ENCODE measurements at places on chromosomes 5 and 9.

GRCh38 chr5:125179612-125180011 lies 433.2 kb upstream of the ZNF608 start:
- no peak for DNase-seq

GRCh38 chr9:3240656-3241268 lies 285.0 kb downstream of the RFX3 start:
- DNase-seq: peak; percentile 55

DNA sequence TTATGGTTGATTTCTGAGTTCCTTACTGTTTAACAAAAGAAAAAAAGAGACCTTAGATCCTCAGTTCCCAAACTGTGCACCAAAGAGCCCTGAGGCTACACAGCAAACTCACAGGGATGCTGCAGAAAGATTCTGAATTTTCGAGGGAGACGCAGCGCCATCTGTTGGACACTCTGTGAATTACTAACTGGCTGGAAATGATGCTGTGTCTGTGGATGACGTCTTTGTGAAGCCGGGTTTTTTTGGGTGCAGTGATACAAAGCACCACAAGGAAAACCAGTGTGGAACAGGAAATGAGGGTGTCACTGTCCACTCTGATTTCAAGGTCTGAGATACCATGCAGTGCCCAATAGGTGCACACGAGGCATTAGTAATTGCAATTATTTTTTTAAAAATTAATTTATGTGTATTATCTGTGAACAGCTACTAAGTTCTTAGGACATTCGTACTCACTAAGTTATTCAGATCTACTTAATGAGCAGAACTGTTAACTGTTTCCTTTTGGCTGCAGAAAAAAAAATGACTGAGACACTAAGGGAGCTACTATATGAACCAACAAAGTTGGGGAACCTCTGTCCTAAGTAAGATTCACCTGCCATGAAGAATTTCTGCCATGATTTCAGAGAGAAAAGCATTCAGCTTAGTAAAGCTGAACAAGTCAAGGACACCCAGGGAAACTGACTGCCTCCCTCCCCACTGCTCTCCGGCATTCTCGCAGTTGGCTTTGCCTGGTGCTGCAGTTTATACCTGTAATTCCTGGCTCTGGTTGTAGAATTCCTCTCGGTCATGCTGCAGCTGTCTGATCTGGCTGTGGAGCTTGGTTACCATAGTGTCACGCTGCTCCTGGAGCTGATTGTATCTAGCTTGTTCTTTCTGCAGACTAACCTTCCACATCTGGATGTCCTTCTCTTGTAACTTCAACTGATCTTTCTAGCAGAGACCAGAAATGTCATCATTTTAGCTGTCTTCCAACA lies 23.4 kb downstream of the SPACA9 start:
- peak; percentile 78 for DNase-seq

DNA sequence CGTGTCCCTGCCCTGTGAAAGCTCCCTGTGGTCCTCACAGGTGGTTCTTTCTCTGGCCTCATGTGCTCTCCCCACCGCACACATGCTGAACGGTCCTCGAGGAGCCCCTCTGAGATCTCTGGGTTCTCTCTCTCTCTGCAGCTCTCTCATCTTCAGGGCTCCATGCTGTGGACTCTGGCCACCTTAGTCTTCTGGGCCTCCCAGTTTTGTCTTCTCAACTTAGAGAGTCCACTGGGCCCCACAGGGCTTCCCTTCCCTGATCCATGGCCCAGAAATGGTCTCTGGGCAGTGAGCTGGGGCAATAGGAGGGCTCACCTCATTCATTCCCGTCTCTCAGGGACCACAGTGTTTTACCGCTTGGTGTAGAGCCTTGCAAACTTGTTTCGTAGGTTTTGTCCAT lies 26.4 kb downstream of the FGD3 start:
- no peak for DNase-seq

DNA sequence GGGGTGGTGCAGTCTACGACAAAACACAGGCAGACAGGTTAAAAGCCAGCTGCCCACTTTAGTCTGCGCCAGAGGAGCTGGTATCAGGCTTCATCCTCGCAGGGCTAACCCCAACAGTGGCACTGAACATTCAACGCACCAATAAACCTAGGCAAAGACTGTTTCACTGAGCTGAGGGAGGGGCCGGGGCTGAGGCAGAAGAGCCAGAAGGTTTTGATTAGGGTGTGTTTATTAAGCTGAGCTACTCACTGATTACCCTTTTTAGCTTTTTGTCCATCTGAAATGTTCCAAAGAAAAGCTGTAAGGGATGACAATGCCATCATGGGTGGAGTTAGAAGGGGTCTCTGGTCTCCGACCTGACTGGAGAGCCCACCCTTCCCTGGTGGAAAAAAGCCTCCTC lies 1.4 kb downstream of the ZMYND19 start:
- DNase-seq: no peak

All from hippocampal formation (tissue), 2 donors.